A549 treated with CpdA at 1 μM for 4 hours (cell line): ENCODE measurements at places on chromosomes 1 and 21. TPM values are rescaled to one million over a fixed set of nuclear protein-coding genes. Genes with fewer than 3 reads are reported as not detected.

NPHS2 gene
- not detected in 5 replicates for total RNA-seq

INAVA gene
- total RNA-seq, result 33.8 to 43.7 TPM (median 37.4 TPM) in 5 replicates

LCE4A gene
- not detected in 5 replicates for total RNA-seq

ZNF648 gene
- not detected in 5 replicates for total RNA-seq

KCNN3 gene
- total RNA-seq, result 0.05 to 0.07 TPM (median 0.05 TPM) in 3 of 5 replicates, not detected in the others

SPRR3 gene
- total RNA-seq, result 0.22 TPM in 1 of 5 replicates, not detected in the others

MYCL gene
- total RNA-seq, result 0.99 to 1.4 TPM (median 1.3 TPM) in 5 replicates

ACBD3 gene
- 24.7 to 27.5 TPM (median 26.0 TPM) in 5 replicates for total RNA-seq

EDARADD gene
- total RNA-seq, result 2.7 to 3.6 TPM (median 2.9 TPM) in 5 replicates

DESI2 gene
- total RNA-seq, result 29.3 to 33.1 TPM (median 31.4 TPM) in 5 replicates

RHD gene
- total RNA-seq, result not detected in 5 replicates
